Fibroblast of the aortic adventitia (primary cell): ENCODE measurements at places on chromosomes 3 and 15. TPM values are rescaled to one million over a fixed set of nuclear protein-coding genes. Genes with fewer than 3 reads are reported as not detected.

DNA sequence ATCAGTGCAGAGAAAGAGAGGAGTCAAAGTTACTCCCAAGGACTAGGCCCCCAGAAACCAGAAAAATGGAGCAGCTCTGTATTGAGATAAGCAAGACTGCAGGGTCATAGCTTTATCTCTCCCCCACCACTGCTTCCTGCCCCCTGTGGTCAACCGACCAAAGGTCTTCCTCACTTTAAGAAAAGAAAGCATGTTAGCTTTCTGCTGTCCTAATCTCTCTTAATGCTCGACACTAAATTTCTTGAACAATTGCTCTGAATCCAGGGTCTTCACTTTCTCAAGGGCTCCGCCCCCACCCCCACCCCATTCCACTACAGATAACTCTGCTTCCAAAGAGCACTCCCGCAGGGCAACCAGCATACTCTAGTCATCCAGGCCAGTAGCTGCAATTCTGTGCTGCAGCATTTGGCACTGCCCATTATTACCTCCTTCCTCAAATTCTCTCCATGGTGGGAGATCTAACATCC is 31.9 kb downstream of the TNIK start:
- no peak for DNase-seq

- DNase-seq, result no peak
Measured at GRCh38 chr3:25540273-25540672, 112.2 kb downstream of the RARB start.

DNA sequence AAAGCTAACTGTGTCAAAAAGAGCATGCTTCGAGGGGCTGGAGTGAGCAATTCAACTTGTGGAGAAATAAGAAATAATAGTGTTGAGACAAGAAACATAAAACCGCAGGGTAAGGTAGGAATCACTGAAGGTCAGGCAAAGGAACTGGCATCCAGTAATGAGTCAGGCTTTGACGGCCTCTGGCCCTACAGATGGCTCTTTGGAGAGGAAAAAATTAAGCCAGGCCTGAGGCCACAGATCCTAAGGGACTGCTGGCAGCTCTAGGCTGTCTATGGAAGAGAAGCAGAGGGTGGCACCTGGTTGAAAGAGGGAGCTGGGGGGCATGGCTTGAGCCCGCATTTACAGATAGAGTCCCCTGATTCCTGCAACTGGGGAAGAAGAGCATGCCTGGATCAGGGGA is 28.6 kb upstream of the ZSCAN2 start:
- DNase-seq, result no peak

The PLIN1 gene
- total RNA-seq, result 0.27 and 0.41 TPM in 2 replicates

DNA sequence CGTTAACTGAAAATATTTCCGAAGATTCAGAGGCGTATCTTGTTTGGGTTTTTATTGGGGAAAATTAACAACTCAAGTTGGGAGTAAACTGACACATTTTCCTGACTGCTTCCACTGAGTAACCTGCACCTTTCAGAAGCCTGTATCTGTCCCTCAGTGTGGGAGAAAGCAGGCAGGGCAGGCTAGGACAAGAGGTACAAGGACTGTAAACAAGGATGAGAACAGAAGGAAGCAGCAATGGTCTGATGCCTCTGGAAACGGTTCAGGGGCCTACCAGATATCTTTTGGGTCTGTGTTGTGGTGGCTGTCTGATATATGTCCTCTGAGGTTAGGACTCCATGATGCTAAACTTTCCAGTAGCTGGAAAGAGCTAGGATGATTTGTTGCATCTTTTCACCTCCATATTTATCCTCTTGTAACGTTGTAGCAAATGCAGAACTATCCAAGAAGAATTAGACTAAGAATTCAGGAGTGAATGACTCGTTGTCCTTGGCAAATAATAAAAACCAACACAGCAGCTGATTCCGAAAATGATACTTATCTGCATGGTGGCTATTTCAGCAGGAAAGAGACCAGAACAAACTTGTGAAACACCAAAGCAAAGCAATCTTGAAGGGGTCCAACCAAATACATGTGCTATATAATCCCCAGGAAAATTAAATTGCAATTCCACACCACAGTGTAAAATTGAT is 195.9 kb upstream of the ICE2 start:
- DNase-seq, result peak; percentile 4

DNA sequence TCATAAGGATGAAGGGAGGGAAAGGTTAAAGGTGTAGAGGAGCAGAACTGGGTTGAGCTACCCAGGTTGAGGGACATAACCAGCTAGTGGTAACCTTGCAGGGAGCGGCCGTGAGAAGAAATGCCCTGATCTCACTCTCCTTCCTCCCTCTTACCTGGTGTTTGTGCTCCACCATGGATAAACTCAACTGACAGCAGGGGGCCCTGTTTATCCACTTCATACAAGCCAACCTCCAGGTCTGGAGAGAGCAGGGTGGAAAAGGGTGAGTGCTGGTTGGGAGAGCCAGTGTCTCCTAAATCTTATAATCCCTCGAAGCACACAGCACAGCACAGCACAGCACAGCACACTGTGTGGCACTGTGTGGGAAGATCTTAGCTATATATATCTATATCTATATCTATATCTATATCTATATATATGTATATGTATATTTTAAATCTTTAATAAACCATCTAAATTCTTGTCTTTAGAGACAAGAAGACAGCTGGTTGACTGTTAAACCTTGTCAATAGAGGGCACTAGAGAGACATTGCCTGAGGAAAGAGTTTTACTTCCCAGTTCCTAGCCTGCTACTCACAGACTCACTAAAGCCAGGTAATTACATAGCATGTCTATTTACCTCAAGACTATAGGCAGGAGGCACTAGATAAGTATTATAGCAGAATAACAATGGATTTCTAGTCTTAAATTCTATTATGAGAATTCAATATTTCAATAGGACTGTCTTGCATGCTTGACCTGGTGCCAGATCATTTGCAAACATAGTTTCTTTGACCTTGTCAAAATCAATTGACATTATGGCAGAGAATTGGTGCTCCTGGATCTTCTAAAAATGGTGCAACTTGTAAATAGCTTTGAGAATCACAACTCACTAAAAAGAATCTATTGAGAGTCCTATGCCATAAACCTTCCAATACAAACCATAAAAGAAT is 21.7 kb upstream of the FMN1 start:
- peak; percentile 36 for DNase-seq

DNA sequence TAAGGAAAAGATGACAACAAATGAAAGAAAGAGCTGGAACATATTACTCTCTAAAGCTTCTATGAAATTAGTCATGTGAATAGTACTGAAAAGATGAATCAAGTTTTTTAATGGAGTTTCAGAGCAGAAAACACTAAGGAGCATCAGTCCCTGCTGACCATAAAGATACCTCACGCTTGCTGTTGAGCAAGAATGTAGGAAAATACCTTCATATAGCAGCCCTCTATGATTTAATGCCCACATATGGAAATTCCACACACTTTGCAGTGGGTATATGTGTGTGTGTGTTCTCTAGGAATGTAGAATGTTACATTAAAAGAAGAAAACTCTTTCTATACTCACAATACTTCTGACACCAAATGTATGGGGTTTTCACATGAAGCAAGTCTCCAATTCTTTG is 355.0 kb downstream of the ERC2 start:
- no peak for DNase-seq

The RBMS3 gene
- 68.4 and 84.1 TPM in 2 replicates for total RNA-seq
